Airway epithelial cell (primary cell): ENCODE measurements at places on chromosomes 7 and 10. TPM values are rescaled to one million over a fixed set of nuclear protein-coding genes. Genes with fewer than 3 reads are reported as not detected.

Gene HGF
- 0.23 and 0.49 TPM in 2 replicates for total RNA-seq

Gene RNLS
- total RNA-seq: 7.3 and 9.0 TPM in 2 replicates

Gene LDB3
- total RNA-seq: not detected in 2 replicates

Gene TAS2R3
- total RNA-seq: 0.35 and 0.70 TPM in 2 replicates

Gene FAM25A
- total RNA-seq: 20.3 and 29.8 TPM in 2 replicates

Gene NXPH1
- total RNA-seq: not detected in 2 replicates

Gene MUC12
- total RNA-seq: under 0.01 TPM in 1 of 2 replicates, not detected in the other

Gene ATP5MK
- 356 and 617 TPM in 2 replicates for total RNA-seq

Gene PLCE1
- 1.6 and 2.3 TPM in 2 replicates for total RNA-seq

Gene CYP26A1
- total RNA-seq: not detected in 2 replicates

Gene UBE2D1
- total RNA-seq: 10.0 and 14.8 TPM in 2 replicates

Gene MALRD1
- not detected in 2 replicates for total RNA-seq

Gene FAM237B
- total RNA-seq: not detected in 2 replicates

Gene BLOC1S2
- 73.5 and 76.9 TPM in 2 replicates for total RNA-seq

Gene LRRC17
- 1.3 and 2.0 TPM in 2 replicates for total RNA-seq
